ENCODE measurements at places on chromosomes 12 and 14.

GRCh38 chr12:104282109-104282508 lies 21.4 kb upstream of the EID3 start:
- DNase-seq: no peak

- no peak for DNase-seq
Observed at GRCh38 chr12:26868447-26869103, 35.6 kb upstream of the ITPR2 start.

GRCh38 chr12:130121226-130122000 lies 40.9 kb upstream of the FZD10 start:
- DNase-seq: no peak

DNA sequence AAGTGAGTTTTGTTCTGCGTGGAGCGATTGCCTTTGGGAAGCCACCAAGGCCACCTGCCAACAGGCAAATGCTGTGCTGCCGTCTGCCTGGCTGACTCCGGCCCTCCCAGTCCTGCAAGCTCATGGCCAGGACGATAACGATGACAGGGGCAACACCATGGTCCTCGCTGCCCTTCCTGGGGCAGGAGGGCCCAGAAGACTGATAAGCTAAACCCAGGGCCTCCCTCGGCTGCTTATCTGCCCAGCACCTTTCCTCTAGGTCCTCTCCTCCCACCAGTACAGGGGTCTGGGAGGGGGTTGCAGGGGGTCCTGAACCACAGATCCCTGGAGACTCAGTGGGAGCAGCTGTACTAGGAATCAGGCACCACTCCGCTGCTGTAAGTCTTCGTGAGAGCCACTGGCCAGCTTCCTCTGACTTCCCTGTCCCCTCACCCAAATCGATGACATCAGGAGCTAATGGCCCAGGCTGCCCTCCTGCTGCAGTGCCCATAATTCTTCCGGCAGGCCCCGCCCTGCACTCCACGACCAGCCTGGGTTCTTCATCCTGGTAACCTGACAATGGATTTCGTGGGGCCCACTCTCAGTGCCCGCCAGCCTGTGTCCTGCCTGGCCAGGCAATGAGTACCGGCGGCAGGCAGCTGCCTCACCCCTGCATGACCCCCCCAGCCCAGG lies 5.1 kb downstream of the ANKRD9 start:
- no peak for DNase-seq

All from NCI-H1105 (cell line).